ENCODE measurements at places on chromosomes 13 and 19.

GRCh38 chr19:19662871-19663255 lies 613 bp downstream of the ATP13A1 start:
- DNase-seq, result no peak

GRCh38 chr13:77360032-77360685 lies 33.3 kb upstream of the MYCBP2 start:
- no peak for DNase-seq

- no peak for DNase-seq
These were observed 46.6 kb downstream of the MBNL2 start for GRCh38 chr13:97268772-97269171.

DNA sequence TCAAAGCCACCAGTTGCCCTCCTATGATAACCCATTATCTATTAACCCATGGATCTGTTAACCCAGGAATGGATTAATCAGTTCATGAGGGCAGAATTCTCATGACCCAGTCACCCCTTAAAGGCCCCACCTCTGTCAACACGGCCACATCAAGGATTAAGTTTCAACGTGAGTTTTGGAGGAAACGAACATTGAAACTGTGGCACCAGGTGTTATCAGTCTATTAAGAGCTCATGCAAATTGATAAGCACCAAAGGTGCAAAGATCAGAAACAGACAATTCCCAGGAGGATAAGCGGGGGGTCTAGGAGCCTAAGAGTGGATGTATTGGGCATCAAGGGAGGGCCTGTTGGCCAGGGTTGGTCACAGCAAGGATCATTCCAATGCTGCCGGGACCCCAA lies 19.9 kb upstream of the ELAVL1 start:
- no peak for DNase-seq

DNA sequence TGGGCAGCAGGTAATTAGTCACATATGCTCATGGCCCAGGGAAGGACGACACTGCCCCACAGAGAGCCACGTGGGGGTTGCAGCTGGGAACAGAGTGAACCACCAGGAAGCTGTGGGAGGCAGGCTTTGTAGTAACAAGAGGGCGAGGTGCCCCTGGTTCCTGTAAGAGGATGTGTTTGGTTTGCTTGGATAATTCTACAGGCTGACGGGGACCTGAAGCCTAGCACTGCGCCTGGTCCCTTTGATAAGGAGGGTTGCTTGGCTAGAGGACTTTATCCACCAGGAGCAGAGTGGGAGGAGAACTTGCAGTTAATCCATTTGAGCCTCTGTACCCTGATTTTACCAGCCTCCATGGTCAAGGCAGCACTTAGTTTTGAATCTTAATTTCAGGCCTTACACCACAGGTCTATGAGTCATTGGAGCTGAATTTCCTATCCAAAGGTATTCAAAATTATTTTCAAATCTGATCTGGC lies 67.4 kb upstream of the CLDN10 start:
- DNase-seq, result no peak

DNA sequence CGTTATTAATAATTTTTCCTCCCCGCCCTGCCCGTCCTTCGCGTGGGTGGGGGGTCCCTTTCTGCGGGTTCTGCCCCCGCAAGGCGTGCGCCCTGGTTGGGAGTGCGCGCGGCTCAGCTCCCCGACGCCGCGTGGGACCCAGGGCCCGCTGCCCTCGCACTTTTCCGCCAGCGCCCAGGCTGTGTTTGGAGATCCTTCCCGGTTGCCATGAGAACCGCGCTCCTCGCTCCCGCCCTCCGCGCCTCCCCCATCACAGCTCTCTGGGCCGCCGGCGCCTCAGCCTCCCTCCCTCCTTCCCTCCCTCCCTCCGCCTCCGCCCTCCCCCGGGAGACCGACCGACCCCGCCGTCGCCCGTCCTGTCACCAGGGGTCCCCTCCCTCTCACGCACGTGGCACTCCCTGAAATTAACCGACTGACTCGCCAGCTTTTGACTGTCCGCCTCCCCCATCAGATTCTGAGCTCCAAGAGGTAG lies 2.4 kb upstream of the SSBP4 start:
- DNase-seq, result peak; percentile 91

GRCh38 chr13:94329277-94329676 lies 150.2 kb downstream of the DCT start:
- DNase-seq, result no peak

All from CD4-positive, alpha-beta T cell treated with Interleukin-4 for 1 hour (primary cell).